ENCODE measurements at places on chromosomes 4 and X. TPM values are rescaled to one million over a fixed set of nuclear protein-coding genes. Genes with fewer than 3 reads are reported as not detected.

BTC gene
- 3.3 TPM for total RNA-seq

GAB3 gene
- 12.8 TPM for total RNA-seq

ZIC3 gene
- not detected for total RNA-seq

SLITRK2 gene
- 0.40 TPM for total RNA-seq

HERC5 gene
- total RNA-seq = 8.8 TPM

PHOX2B gene
- total RNA-seq = not detected

SLC2A9 gene
- total RNA-seq = 9.8 TPM

HEPH gene
- total RNA-seq = 6.9 TPM

FAM241A gene
- total RNA-seq = 3.7 TPM

GPC4 gene
- 15.2 TPM for total RNA-seq

STATH gene
- not detected for total RNA-seq

MAGEB2 gene
- total RNA-seq = not detected

ASB5 gene
- 2.6 TPM for total RNA-seq

RIPPLY1 gene
- total RNA-seq = not detected

SPIN2A gene
- 1.1 TPM for total RNA-seq

FAM184B gene
- total RNA-seq = 0.34 TPM

RAB33A gene
- 0.62 TPM for total RNA-seq

CSAG1 gene
- not detected for total RNA-seq

TCEAL1 gene
- total RNA-seq = 78.1 TPM

LRCH2 gene
- total RNA-seq = 5.6 TPM

SERTM2 gene
- 10.7 TPM for total RNA-seq

FAM9C gene
- 6.5 TPM for total RNA-seq

SMIM20 gene
- 35.7 TPM for total RNA-seq

MTCP1 gene
- total RNA-seq = 15.8 TPM

UGT2B10 gene
- not detected for total RNA-seq

JADE3 gene
- 6.8 TPM for total RNA-seq

VCX2 gene
- total RNA-seq = not detected

Measured in prostate gland (tissue), 2 donors.